Activated T-cell treated with anti-CD3 and anti-CD28 coated beads, Interleukin-2, amount 50 U/mL, for 1 hour (primary cell): ENCODE measurements at places on chromosomes 1 and 21.

DNA sequence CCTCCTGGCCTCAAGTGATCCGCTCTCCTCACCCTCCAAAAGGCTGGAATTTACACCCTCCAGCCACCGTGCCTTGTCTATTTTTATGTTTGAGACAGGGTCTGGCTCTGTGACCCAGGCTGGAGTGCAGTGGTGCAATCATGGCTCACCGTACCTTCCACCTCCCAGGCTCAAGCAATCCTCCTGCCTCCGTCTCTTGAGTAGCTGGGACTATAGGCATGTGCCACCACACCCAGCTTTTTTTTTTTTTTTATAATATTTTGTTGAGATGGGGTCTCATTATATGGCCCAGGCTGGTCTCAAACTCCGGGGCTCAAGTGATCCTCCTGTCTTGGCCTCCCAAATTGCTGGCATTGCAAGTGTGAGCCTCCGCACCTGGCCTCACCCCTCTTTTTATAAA, 38.8 kb downstream of the TRPM2 start:
- no peak for DNase-seq

DNA sequence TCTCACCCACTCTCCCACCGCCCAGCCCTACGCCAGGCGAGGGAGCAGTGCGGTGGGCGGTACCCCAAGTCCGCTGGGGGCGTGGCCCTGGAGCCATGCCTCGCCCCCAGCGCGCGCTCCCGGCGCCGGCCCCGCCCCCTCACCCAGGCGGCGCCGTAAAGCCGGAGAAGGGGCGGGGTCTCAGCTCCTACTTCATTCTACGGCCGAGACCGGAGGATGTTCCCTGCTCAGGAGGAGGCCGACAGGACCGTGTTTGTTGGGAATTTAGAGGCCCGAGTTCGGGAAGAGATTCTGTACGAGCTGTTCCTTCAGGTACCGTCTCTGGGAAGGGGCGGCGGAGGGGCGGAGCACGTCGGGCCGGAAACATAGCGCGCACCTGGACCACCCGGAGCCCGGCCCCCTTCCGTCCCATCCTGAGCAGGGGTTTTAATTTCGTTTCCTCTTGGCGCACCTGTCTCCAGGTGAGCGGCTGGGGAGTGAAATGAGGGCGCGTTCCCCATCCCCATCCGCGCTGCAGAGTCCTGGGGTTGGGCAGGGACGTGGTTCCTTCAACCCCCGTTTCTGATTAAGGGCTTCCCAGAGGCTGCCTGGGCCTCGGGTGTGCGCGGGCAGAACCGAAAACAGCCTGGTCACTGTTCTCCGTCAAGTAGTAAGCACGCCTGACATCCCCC, at the start of gene RBM11:
Gene RBM11, plus strand, starts transcription at position 187 of the 671 bp plus-strand sequence. Its CDS starts 30 bp downstream, at position 217.
- DNase-seq: peak; percentile 84

GRCh38 chr1:51724797-51725196, 107.9 kb downstream of the OSBPL9 start:
- DNase-seq: no peak

DNA sequence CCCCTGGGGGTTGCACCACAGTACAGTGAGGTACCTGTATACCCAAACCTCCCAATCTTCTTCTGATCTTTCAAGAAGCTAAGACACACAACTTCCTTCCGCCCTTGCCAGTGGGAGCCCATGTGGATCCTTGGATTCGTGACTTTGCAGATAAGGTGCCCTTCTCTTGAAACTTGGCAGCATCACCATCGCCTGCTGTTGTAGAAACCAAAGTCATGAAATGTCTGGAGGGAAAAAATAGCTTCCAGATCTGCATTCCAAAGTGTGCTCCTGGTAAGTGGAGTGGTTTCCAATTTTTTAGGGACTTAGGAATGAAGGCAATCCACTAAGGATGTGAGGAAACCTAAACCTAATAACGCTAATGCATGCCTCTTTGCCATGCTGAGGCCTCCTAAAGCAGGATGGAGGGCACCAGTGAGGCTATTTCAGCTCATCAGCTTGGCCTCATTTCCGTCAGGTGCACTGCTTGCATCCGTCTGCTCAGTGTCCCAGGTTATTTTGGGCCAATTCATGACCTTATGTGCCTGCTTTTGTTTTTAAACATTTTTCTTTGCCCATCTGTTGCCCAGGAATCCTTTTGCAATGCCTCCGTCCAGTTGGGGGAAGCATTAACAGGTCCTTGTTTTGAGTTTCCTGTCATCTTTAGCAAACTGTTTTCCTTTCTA, 8.2 kb upstream of the EFHD2 start:
- DNase-seq: no peak

GRCh38 chr1:212608959-212609700, 569 bp downstream of the ATF3 start:
- peak; percentile 56 for DNase-seq

- DNase-seq: no peak
Measured at GRCh38 chr1:62530516-62531154, 66.7 kb upstream of the ANGPTL3 start.

- DNase-seq: no peak
Measured at GRCh38 chr1:59580257-59580656, 234.5 kb upstream of the HOOK1 start.

DNA sequence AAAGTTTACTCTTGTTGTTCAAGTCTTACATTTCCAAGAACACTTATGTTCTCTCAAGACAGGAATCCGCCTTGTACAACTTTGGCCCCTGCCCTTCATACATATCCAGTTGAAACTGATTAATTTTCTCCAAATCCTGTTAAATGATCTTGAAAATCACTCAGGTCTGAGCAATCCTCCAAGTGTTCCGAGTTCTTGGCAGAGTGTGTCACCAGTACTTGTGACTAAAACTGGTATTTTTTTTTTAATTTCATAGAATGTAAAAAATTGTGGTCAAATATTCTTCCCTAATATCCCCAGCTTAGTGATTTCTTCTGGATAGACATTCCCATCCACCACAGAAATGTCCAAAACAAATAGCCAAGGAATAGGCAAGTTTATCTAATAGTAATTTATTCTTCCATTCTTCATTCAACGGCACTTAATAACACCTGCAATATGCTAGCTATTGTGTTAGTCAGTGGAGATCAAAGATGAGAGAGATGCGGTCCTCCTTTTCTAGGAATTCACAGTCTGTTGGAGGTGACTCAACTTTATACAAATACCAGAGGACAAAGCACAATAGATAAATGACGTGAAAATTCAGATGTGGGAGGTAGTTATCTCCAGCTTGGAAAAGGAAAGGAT, 71.4 kb downstream of the DIRAS3 start:
- no peak for DNase-seq

- DNase-seq: no peak
Measured at GRCh38 chr21:19937619-19938018, 1060.6 kb upstream of the NCAM2 start.

DNA sequence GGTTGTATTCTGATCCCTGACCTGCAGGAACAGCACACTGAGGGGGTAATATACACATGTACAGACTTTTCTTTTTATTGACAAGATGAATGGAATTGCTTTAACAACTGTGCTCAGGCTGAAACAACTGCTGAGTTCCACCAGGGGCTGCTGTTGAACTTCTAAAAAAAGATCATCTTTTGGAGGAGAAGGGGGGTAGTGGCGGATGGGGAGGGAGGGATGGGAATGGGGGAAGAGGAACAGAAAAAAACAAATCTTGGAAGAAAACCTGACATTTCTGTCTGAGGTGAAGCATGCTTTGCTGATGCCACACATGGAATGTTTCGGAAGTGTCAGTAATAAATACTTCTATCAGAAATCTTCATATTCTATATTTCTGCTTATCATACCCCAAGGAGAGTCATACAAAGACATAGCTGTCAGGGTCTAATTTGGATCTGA, 75.0 kb downstream of the RWDD3 start:
- no peak for DNase-seq

DNA sequence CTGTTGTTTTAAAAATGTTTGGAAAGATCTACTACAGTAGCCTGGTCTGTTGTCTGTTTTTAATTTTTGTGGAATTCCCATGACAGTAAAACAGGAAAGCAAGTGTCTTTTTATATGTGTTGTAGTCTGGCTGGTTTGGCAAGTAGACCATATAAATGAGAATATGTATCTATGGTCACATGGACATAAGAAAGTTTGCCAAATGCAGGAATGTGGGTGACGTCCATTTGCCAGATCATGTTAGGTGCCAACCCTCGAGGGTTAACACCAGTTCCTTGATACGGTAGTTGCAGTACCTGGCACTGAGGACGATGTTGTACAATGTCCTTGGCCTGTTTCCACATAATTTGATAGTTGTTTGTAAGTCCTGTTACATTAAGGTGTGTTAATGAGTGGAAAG, 6.2 kb downstream of the DAP3 start:
- no peak for DNase-seq

DNA sequence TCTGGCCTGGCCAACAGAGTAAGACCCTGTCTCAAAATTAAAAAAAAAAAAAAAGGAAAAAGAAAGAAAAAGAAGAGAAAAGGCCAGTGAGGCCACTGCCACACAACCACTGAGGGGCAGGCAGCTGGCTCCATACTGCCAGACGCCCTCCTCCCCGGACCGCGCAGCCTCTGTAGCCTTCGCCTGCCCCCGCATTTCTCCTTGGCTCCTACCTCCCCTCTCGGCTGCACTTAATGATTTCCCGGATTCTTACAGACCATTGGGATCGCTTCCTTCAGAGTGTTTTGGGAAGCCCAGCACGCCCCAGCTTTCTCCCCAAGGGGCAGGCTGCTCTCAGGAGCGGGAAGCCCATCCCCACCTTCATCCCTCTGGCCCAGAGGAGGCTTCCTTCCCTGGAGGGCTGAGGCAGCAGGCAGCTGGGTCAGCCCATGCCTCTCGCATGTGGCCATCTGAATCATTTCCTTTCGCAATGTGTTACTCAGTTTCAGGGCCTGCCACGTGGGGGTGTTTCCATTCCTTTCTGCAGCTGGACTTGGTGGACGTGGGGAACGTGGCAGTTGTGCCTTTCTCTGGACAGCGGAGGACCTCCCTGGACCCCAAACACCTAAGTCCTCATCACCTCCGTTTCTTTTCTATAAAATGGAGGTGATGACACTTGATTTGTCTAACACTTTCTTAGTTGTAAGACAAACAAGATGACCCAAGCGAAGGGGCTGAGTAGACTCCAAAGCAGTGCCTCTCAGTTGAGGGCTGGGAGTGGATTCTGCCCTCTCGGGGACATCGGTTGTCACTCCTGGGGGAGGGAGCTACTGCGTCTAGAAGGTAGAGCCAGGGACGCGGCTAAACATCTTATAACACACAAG, 2.3 kb downstream of the SLC2A5 start:
- DNase-seq: no peak

DNA sequence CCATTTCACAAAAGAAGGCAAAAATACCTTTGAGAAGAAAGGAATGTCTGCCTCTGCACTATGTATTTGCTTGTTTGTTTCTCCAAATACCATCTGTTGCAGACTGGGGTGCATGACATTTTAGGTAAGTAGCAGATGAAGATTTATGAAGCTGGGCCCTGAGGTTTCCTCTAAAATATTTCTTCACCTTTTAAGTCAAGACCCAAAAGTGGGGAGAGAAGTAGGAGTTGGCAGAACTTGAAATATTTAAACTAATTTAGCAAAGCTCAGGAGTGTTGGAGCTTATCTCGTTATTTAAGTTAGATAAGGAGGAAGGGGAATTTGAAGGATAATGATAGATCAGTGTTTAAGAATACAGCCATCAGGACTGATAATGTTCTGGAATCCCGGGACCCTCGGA, 152.9 kb downstream of the DHRS3 start:
- DNase-seq: no peak

DNA sequence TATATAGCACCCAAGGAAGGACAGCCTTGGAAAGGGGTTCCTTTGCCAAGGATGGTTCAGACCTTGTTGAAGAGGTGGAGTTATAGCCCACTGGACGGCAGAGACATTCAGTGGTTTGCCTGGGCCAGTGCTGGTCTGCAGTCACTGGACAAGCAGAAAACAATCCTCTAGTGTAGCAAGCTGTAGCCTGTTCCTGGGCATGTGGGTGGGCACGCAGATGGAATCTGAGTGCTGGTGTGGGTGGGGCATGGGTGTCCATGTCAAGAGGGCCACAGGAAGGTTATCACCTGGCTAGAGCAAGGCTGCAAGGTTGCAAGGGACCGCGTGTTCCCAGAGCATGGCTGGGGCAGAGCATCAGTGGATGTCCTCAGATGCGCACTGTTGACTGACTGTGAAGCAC, 244.7 kb downstream of the PTPRU start:
- DNase-seq: no peak

DNA sequence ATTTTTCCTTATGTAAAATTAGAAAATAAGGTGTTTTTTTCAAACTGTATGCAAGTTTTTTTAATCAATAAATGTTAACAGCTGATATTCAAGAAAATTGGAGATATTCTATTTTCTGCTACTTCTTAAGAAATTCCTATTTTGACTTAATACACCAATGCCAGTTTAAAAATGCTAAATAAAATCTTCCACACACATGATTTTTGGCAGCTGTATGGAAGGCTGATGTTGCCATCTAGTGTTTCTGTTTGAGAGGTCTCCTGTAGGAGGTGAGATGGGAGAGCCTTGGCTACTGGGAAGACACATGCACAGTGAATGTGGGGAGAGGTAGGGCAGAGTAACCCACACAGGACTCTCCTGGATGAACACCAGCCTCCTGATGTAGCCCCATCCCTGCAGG, 29.2 kb upstream of the OR2B11 start:
- no peak for DNase-seq

DNA sequence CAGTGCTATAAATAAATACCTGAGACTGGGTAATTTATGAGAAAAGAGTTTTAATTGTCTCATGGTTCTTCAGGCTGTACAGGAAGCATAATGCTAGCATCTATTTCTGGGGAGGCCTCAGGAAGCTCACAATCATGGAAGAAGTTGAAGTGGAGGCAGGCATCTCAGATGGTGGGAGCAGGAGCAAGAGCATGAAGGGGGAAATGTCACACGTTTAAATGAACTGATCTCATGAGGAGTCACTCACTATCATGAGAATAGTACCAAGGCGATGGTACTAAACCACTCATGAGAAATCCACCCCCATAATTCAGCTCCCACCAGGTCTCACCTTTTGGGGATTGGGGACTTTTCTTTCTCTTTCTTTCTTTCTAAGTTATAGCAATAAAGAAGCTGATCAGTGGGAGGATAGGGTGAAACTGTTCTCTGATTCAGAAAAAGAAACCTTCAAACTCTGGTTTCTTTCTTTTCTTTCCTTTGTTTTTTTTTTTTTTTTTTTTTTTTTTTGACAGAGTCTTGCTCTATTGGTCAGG, 17.1 kb upstream of the SPAG17 start:
- DNase-seq: no peak

GRCh38 chr1:106568201-106568974, 488.1 kb upstream of the PRMT6 start:
- no peak for DNase-seq

GRCh38 chr21:38494251-38494642, 4.0 kb downstream of the ERG start:
- no peak for DNase-seq

- no peak for DNase-seq
Measured at GRCh38 chr1:235857756-235858155, 8.9 kb downstream of the LYST start.

- no peak for DNase-seq
Measured at GRCh38 chr1:181259026-181259745, 170.7 kb downstream of the IER5 start.

- DNase-seq: no peak
Measured at GRCh38 chr1:76090283-76091203, 16.0 kb downstream of the ST6GALNAC3 start.

- DNase-seq: no peak
Measured at GRCh38 chr1:36831186-36831810, 203.0 kb downstream of the GRIK3 start.
